ENCODE measurements at places on chromosomes 3 and 15. TPM values are rescaled to one million over a fixed set of nuclear protein-coding genes. Genes with fewer than 3 reads are reported as not detected.

Gene SNTN
- not detected for total RNA-seq

Gene AKAP13
- 87.7 TPM for total RNA-seq

Gene SLITRK3
- total RNA-seq = not detected

Gene ROBO1
- 25.3 TPM for total RNA-seq

Gene CYP1A2
- total RNA-seq = not detected

Gene AADAC
- 138 TPM for total RNA-seq

Gene CASR
- total RNA-seq = not detected

Gene TNIK
- 24.2 TPM for total RNA-seq

Gene TRPM7
- total RNA-seq = 92.6 TPM

Gene PRTG
- 0.45 TPM for total RNA-seq

Gene GOLGA6L1
- not detected for total RNA-seq

Gene KNL1
- total RNA-seq = 1.3 TPM

Gene HRG
- total RNA-seq = not detected

Gene CCDC71
- total RNA-seq = 14.8 TPM

Gene LIPH
- 0.36 TPM for total RNA-seq

Gene EDEM1
- total RNA-seq = 32.6 TPM

Gene DAG1
- total RNA-seq = 63.4 TPM

Gene CCR2
- not detected for total RNA-seq

Gene GOLGA8M
- not detected for total RNA-seq

Gene TBC1D23
- 76.4 TPM for total RNA-seq

Gene AAGAB
- 43.7 TPM for total RNA-seq

Gene TLR9
- not detected for total RNA-seq

Gene ECE2
- not detected for total RNA-seq

Gene ATP2C1
- 106 TPM for total RNA-seq

Gene EIF2B5
- 28.1 TPM for total RNA-seq

Gene RTP4
- 2.8 TPM for total RNA-seq

Gene NRROS
- 2.9 TPM for total RNA-seq

Gene NEK11
- 15.3 TPM for total RNA-seq

Gene PDCD6IP
- 258 TPM for total RNA-seq

Gene TRPM1
- total RNA-seq = not detected

Gene TM6SF1
- not detected for total RNA-seq

Gene MASP1
- total RNA-seq = 19.2 TPM
